Pulmonary artery endothelial cell (primary cell): ENCODE measurements at places on chromosomes 1 and 21. TPM values are rescaled to one million over a fixed set of nuclear protein-coding genes. Genes with fewer than 3 reads are reported as not detected.
A peak's percentile ranks its signal among the peaks of the same experiment; 100 is the strongest.

DNA sequence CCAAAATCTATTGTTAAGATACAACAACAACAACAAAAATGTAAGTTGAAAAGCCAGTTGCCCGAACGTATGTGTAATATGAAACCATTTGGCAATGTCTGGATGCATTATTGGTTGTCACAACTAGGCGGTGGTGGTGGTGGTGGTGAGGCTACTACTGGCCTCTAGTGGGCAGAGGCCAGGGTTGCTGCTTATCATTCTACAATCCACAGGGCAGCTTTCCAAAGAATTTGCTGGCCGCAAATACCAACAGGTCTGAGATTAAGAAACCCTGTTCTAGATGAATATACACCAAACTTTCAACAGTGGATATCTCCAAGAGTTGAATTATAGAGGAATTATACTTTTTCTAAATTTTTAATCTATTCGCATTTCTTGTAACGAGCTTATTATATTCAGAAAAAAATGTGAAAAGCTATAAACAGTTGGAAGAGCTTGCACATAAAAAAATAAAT, 26.8 kb upstream of the ZNF697 start:
- DNase-seq = no peak

RGS5 gene
- total RNA-seq = 23.3 and 189 TPM in 2 replicates

DNA sequence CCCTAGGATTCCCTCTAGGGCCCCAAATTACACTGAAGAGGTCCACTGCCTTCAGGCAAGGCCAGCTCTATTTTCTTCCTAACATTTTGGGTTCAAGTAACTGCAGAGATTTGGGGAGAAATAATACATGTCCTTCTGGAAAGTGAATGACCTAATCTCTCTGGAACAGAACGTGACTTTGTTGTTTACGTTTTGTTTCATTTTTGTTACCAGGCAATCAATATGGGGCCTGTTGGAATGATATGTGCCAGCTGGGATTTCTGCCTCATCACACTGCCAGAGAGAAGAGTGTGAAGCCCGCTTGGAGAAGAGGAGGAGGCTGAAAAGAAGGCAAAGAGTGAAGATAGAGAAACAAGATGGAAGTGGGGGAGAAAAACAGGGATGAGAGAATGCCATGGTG, 116.7 kb downstream of the FASLG start:
- DNase-seq = no peak

UBASH3A gene
- total RNA-seq = not detected in 2 replicates

ZNF648 gene
- not detected in 2 replicates for total RNA-seq

GRCh38 chr21:23593582-23593981, 2013.7 kb downstream of the MRPL39 start:
- DNase-seq = no peak

OR6K3 gene
- total RNA-seq = not detected in 2 replicates

- no peak for DNase-seq
These were observed 763.3 kb upstream of the BRINP3 start for GRCh38 chr1:191240925-191241324.

DNA sequence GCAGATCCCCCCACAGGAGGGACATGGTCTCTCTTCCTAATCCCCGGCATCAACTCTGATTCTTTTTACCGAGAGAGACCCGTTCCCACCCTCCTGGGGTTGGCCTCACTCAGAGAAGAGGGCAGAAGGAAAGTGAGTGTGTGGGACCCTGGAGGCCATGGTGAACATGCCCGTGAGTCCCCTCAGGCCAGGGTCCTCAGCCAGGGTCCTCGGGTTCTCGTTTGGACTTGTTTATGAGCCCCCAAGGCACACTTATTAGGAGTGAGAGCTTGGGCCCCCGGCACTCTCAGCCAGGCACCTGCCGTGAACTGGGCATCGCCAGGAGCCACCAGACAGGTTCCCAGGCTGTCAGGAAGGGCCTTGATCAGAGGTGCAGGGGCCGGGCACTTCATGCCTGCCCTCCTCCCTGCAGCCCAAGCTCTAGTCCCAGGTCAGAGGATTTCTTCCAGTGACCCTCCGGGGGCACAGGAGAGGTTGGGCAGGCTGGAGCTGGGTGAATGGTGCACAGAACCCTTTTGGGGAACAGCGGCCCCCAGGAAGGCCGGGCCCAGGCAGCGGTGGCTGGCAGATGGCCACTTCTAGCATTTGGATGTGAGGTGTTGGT, 122.6 kb downstream of the CRYAA start:
- no peak for DNase-seq

TMEM200B gene
- 0.92 and 1.7 TPM in 2 replicates for total RNA-seq

NTRK1 gene
- under 0.01 and 0.14 TPM in 2 replicates for total RNA-seq

GRCh38 chr1:16396591-16396990, 29.5 kb downstream of the SZRD1 start:
- DNase-seq = peak; percentile 39

GRCh38 chr1:109225308-109225707, 11.6 kb downstream of the SARS1 start:
- no peak for DNase-seq

MTMR11 gene
- total RNA-seq = 3.6 and 5.7 TPM in 2 replicates

GRCh38 chr1:232667778-232668165, 37.8 kb upstream of the SIPA1L2 start:
- no peak for DNase-seq
